ENCODE measurements at places on chromosomes 3 and 15.

DNA sequence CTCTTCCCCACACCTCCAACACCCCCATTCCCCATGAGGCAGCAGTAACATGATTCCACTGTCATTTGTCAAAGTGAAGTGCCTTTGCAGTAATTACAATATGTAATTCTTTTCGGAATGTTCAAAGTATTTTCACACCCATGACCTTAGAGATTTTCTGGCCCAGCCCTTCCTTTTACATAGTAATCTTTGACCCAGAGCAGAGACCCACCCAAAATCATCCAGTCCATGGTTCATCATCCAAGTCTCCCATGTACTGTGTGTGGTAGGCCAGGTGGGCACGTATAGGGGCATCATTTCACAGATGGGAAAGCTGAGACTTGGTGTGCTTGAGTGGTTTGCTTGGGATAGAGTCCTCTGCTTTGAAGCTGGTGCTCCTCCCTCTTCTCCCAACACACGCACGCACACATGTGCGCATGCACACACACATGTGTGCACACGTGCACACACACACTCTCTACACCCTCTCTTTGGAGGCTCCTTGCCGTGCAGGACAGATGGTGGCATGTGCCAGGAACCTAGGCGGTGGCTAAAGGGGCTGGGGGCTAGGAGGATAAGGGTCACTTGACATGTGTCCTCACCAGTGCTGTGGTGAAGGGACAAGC is 284.7 kb upstream of the ROPN1 start:
- DNase-seq, result no peak

DNA sequence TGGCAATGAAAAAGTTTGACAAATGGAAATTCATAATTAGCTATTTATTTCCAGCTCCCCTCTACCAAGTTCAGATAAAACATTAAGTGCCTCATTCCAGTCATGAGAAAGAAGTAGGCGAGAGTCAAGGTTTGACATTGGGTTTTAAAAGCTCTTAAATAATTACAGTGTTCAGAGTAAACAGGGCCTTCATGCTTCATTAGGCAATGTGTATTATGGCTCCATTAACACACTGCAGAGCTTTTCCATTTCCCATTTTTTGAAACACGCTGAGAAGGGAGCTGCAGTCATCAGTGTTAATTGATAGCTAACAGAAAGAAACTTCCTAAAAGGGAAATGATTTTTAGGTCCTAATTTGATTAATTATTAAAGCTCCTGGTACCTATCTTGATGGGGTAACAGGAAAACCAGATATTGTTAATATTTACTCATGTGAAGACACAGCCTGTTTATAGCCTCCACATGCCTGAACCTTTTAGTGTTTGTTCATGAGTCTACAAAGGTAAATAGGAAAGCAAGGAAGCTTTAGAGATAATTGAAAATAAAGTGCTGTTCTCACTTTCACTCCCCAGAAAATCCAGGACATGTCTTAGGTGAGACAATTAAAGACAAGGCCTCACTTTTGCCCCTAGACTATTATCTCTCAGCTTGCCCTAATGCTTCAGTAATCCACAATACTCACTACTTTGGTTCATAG is 28.7 kb downstream of the SST start:
- DNase-seq, result no peak

DNA sequence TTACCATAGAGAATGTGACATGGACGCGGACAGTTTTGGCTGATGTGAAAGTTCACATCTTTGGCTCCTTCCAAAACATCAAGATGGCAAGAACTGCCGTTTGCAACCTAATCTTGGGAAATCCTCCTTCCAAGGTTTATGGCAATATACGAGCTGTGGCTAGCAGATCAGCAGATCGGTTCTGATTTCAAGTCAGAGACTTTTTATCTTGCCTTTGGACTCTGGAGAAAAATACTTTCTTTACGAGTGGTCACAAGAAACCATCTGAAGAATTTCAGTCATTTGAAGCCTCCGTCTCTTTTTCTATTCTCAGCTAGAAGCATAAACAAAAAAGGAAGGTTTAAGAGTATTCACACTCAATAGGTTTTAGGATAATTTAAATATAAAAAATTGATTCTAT is 153.5 kb upstream of the MEIS2 start:
- no peak for DNase-seq

- DNase-seq, result no peak
Observed at GRCh38 chr3:160886421-160886820, 130.4 kb downstream of the PPM1L start.

DNA sequence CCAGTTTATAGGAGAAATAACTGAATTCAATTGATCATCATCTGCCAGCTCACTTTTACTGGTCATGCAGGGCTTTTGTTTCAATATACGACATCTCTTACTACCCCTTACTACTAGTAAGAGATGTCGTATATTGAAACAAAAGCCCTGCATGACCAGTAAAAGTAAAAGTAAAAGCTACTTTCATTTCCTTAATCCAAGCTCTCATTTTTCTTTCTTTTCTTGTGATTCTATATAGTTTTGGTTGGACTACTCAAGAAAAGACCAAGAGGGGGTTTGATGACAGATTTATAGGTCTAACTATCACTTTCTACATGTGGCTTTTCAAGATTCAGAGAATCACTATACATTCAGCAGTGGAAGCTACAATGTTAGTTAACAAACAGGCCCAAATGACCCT is 1237.3 kb downstream of the ROBO2 start:
- no peak for DNase-seq

DNA sequence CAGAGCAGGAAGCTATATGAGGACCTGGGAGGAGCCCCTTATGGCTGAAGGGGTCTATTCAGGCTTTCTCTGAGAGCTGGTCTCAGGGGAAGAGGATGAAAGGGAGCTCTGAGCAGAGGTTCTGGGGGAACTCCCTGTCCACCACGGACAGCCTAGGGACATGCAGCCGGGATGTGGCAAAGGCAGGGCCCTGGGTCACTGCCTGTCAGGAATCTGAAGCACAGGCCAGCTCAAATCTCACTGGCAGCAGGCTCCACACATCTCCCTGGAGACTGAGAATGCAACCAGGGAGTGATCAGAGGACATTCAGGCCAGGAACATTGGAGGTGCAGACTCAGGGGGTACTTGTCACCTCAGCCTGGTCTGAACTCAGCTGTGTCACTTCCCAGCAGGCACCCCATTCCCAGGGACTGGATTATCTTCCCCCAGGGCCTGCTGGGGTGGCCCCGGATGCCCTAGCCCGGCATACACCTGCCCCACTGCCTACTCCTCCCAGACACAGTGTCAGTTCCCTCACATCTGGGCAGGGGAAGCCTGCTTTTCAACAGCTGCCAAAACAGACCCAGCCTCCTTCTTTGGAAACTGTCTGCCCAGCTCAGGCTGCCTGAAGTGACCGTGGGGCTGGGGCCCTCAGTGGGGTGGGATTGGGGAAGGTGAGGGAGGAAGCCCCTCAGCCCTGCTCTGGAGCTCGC is 18.3 kb upstream of the SEMA3F start:
- DNase-seq, result no peak

GRCh38 chr3:34360713-34361112 is 562.3 kb downstream of the PDCD6IP start:
- no peak for DNase-seq
